ENCODE measurements at places on chromosomes 5 and 9. TPM values are rescaled to one million over a fixed set of nuclear protein-coding genes. Genes with fewer than 3 reads are reported as not detected.

DNA sequence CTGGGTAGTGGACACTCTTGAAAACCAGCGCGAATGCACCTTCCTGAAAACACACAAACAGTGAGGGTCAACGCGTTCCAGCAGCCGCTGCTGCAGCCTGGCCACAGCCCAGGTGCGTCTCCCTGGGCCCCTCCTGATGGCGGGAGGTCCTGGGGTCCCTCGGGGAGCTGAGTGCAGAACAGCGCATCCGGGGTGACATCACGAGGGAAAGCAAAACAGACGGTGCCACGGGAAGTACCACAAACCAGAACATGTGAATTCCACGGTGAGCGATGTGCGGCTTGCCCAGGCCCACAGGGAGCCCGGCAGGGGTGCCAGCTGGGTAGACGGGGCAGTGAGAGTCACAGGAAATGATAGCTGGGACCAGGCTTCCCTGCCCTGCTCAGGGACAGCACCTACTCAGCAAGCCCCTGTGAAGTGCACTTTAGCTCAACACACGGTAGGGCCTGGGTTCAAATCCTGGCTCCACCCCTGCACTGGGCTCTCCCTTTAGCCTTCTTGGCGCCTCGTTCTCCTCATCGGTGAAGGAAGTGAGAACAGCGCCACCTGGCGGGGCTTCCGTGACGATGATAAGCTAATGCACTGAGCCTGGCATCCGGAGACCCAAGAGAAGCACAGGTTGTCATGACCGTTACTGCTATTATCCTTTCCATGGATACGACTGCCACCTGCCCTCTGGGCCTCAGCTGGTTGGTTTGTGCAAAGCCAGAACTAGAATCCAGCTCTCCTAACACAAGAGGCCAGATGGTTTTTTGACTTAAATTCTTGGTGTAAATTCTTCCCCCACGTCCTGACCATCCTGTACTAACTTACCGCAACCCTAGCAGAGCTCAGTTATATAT lies 24.6 kb downstream of the GFPT2 start:
- peak; percentile 83 for DNase-seq

GRCh38 chr9:20863945-20864344 lies 167.5 kb downstream of the HACD4 start:
- DNase-seq = no peak

DNA sequence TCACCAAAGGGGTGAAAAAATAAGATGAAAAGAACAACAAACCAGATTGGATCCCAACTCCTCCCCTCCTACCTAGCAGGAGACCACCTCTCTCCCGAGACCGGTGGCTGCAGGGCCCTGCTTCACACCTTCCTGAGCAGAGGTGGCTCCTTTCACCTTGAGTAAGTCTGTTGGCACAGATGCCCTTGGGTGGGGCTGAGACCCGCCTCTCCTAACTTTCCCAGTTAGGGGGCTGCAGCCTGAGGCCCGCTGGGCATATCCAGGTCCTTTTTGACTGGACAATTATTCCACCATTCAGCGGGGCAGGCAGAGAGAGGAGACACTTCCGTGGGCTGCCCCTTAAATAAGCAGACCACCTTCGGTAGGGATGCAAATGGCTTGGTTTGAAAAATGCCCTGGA lies 1.3 kb downstream of the SLC25A48 start:
- DNase-seq = no peak

GRCh38 chr9:94210616-94211603 lies 48.2 kb upstream of the ZNF169 start:
- DNase-seq = no peak

PITX1 gene
- total RNA-seq = not detected

DNA sequence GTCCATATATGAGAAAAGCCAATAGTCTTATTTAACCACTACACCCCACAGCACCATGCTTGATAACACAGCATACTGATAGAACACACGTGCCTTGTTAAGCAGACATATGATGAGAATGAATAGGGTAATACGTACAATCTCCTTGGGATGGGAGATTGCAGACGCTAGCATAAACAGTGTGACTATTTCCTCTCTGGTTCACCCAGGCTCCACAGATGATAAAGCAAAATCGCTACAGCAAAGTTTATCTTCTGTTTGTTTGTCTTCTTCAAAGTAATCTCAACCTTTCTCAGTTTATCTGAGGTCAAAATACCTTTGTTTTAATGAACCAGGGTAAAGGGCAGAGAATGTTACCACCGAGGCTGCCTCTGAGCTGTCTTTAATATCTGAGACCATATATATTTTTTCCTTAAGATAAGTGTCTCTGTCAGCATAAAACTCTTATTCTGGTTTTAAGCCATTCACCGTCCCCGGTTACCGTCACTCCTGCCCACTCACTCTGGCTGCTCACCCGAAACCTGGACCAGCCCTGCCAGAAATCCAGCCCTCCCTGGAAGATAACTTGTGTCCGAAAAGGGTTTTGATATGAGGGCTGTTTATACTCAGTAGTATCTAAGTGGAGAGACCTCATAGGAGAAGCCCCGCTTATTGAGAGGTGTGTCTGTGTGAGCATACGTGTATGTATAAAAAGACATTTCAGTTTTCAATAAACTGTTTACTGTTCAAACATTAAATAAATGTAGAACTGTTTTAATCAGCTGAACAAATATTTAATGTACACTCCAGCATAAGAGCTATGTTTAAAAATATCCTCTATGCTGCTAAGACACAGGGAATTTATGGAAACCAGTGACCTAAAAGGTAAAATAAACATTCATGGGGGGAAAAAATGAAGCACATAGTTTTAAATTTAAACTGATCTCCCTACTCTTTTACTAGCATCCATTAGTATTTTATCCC lies 465.4 kb downstream of the RASEF start:
- no peak for DNase-seq

SPEF2 gene
- total RNA-seq = 10.7 TPM

- no peak for DNase-seq
These were observed 376.2 kb upstream of the CLINT1 start for GRCh38 chr5:158235159-158235547.

GPX8 gene
- total RNA-seq = not detected

GRCh38 chr5:107769519-107769918 lies 98.8 kb upstream of the EFNA5 start:
- DNase-seq = no peak

DNA sequence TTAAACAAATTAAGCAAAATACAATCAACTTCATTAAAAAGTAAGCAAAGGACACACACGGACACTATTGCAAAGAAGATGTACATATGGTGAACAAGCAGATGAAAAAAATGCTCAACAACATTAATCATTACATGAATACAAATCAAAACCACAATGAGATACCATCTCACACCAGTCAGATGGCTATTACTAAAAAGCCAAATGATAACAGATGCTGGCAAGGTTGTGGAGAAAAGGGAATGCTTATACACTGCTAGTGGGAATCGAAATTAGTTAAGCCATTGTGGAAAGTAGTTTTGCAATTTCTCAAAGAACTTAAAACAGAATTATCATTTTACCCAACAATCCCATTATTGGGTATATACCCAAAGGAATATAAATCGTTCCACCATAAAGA lies 636.2 kb upstream of the ST8SIA4 start:
- DNase-seq = no peak

GRCh38 chr5:94771742-94772141 lies 153.3 kb downstream of the SLF1 start:
- no peak for DNase-seq

DNA sequence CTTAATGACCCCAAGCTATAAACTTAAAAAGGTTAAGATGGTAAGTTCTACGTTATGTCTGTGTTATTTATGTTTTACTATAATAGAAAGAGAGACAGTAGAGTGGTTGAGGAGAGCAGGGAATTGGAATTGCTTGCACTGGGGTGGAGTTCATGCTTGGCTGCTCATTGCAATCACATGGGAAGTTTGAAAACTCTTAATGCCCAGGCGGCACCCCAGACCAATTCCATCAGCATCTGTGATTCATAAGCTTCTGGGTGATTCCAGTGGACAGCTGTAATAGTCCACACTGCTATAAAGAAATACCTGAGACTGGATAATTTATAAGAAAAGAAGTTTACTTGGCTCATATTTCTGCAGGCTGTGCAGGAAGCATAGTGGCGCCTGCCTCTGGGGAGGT lies 323.9 kb upstream of the MSX2 start:
- no peak for DNase-seq
